ENCODE measurements at places on chromosomes 6 and 20.

GRCh38 chr6:1584996-1585668 lies 24.6 kb upstream of the FOXC1 start:
- no peak for DNase-seq

GRCh38 chr20:41900201-41900691 lies 282.1 kb upstream of the CHD6 start:
- no peak for DNase-seq

DNA sequence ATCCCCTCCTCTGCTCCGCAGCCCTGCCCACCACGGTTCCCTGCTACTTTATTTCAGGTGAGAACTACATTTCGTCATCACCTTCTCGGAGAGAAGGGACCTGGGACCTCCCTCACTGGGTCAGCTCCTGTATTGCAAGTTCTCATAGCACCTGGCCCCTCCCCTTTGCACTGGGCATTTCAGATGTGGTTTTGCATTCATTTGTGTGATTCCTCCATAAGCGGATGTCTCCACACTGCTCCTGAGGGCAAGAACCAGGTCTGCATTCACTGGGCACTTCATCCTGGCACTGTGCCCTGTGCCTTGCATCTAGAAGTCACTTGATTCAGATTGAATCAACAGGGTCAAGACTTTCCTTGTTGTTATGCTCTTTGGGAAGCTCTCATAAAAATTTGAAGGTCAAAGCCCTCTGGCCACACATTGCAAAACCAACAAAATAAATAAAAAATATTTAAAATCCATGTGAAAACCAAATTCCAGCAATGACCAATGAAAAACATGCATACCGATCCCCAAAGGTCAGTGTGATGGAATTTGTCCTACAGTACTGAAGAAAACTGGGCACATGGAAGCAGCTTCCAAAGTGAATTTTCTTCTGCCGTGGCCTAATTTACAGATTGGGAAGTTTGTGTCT lies 89.1 kb upstream of the F13A1 start:
- no peak for DNase-seq

DNA sequence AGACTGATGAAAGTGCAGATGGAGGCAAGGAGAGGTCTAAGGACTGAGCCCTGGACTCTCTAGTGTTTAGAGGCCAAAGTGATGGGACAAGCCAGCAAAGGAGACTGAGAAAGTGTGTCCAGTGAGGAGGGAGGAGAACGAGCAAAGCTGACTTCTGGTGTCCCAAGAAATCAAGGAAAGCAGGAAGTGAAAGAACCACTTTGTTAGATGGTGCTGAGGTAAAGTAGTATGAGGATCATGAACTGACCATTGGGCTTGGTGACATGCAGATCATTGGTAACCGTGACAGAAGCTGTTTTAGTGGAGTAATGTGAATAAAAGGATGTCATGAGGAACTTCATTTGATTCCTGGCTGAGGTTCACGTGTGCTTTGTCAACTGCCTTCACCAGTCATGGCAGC lies 108.4 kb downstream of the SLX4IP start:
- DNase-seq: no peak

DNA sequence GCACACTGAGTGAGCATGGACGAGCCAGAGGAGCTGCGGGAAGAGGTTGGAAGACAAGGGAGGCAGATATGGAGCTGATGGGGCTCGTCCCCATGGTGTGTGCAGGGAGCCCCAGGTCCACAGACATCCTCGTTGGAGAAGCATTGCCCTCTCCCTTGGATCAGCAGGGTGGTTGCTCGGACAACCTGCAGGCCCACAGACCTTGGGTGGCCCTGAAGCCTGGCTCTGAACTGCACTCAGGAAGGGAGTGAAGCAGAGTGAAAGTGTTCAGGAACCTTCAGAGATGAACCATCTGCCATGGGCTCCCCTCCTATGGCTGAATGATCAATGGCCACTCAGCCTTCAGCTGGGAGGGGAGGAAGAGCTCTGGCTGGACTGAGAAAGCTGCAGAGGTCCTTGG lies 43.3 kb upstream of the LRFN2 start:
- no peak for DNase-seq

GRCh38 chr20:6994452-6994851 lies 227.0 kb downstream of the BMP2 start:
- DNase-seq: no peak

DNA sequence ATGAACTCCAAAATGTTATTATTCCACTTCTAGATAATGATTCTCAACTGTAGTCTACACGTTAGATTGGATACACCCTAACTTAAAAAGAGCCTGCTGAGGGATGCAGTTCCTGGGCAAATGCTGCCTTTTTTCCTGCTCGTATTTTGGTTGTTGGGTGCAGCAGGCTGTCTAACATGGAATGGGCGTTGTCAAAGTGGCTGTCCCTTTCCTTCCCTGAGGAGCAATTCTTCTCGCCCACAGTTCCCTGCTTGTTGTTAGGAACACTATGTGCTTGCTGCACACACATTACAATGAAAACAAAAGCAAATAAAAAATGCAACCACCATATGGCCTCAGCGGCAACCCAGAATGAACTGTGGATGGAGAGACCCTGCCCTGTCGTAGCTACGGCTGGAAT lies 1.7 kb upstream of the ADGRF5 start:
- no peak for DNase-seq

DNA sequence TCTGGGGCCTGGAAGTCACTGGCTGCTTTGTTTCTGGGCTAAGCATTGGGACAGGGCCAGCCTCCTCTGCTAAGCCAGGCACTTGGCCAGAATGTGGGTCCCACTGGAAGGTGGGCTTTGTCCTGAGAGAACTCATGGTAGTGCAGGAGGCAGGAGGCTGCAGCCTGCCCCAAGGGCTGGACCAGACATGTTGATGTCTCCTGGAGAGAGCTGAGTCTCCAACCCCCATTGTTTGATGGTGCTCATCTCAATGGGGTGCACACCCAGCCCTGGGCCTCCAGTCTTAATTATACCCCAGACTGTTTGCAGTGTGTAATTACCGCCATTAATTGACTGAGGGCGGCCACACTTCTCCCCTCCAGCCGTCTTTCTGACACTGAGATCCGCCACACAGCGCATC lies 220.5 kb upstream of the PMEPA1 start:
- DNase-seq: no peak

DNA sequence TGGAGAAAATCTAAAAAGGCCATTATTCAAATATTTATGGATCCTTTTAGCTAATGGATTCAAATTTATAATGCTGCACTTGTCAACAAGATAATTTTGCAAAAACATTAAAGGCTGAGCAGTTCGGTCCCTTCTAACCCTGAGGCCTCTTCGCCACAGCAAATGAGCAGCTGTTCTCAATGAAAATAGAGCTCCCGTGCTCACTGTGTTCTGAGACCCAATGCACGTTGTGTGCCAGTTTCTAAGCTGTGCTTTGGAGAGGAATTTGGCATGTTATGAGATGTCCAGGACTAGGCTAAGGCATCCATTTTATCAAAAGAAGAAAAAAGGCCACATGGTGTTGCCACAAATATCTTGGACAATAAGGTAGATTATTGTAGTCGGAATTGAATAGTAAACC lies 220.1 kb upstream of the TSHZ2 start:
- DNase-seq: no peak

- DNase-seq: peak; percentile 79
Measured at GRCh38 chr6:36312854-36313648, 23.6 kb downstream of the BNIP5 start.

DNA sequence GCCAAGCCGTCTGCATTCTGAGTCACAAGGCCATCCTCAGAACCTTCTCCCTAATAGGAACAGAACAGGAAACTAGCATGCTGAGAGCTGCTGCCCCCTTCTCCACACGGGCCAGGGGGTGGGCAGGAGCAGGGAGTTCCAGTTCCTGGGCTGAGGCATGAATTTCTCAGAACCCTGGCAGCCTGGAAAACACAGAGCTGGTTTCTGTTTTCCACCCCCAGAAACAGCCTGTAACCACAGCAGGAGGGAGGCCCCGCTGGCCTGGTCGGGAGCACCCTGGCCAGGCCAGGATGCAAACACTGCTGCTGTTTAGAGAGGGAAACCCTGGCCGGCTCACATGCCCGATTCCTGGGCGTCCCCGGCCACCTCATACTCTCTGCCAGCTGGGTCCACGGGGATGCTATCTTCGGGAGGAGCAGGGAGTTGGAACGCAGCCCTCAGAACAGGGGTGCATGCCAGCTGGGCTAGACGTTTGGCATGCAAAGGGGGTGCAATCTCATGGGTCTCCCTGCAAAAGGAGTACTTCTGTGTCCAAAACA lies 130.1 kb downstream of the NFATC2 start:
- DNase-seq: no peak

GRCh38 chr6:116055513-116055912 lies 5.2 kb downstream of the FRK start:
- no peak for DNase-seq

GRCh38 chr6:4351520-4352321 lies 216.3 kb upstream of the ECI2 start:
- no peak for DNase-seq

- no peak for DNase-seq
Measured at GRCh38 chr6:144265390-144265789, 19.7 kb upstream of the UTRN start.
